Activated CD4-positive, CD25-positive, alpha-beta regulatory T cell treated with anti-CD3 and anti-CD28 coated beads, Interleukin-2, amount 50 U/mL, for 24 hours (primary cell): ENCODE measurements at places on chromosomes 6 and 20.
A peak's percentile ranks its signal among the peaks of the same experiment; 100 is the strongest.

- no peak for ATAC-seq
These were observed 134.7 kb downstream of the FAM83B start for GRCh38 chr6:54981276-54981609.

DNA sequence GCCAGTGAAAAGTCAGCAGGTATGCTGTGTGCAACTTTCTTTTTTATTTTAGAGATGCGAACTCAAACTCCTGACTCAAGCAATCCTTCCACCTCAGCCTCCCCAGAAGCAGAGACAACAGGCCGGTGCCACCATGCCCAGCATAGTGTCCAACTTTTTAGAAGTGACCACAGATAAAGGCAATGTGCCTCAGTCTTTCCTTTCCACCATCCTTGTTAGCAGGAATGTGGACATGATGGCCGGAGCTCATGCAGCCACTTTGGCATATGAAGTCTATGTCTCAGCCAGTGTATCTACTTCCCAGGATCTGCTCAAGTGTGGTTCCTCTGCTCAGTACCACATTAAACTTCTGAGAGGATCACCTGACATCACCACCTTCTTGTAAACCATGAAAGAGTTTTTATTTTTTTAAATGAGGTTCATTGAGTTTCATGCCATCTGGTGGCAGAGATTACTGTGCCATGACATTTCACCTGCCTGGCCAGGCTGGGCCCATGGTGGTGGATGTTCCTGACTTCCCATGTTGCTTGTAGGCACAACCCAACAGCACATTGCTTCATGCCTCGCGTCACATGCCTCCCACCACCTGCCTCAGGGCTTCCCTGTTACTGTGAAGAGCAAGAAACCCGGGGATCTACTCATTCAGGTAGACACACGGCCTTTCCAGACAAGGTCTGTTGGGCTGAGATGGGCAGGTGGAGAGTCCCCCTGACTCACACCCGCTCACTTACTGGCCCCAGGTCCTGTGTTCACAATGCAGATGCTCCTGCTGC is 216.5 kb downstream of the LY86 start:
- ATAC-seq, result no peak

- no peak for ATAC-seq
These were observed 6.5 kb upstream of the BMP6 start for GRCh38 chr6:7719364-7719850.

DNA sequence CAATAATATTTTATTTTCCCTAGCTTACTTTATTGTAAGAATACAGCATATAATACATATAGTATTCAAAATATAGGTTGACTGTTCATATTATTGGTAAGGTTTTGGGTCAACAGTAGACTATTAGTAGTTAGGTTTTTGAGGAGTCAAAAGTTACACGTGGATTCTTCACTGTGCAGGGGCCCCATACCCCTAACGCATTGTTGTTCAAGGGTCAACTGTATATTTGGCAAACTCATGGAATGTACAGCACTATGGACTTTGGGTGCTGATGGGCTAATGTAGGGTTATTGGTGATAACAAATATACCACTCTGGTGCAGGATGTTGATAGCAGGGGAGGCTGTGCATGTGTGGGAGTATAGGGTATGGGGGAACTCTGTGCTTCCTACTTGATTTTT is 397.2 kb downstream of the BCKDHB start:
- no peak for ATAC-seq

- ATAC-seq, result peak; percentile 55
These were observed 32.3 kb downstream of the TULP4 start for GRCh38 chr6:158344534-158344933.

DNA sequence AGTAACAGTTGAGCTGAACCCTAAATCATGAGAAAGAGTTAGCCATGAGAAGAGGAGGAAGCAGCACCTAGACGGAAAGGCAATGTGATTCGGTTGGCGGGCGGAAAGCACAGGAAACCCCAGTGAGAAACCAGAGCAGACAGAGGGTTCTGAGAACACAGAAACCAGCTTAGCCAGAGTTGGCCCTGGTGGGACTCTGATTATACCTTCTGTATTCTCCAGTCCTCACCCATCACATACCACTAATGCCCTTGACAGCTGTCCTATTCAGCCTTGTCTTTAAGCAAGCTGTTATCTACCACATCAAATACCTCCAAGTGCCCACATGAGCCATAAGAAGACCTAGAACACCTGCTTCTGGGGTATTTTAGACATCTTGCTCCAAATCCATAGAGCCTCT is 58.9 kb upstream of the LRRC1 start:
- ATAC-seq, result no peak

DNA sequence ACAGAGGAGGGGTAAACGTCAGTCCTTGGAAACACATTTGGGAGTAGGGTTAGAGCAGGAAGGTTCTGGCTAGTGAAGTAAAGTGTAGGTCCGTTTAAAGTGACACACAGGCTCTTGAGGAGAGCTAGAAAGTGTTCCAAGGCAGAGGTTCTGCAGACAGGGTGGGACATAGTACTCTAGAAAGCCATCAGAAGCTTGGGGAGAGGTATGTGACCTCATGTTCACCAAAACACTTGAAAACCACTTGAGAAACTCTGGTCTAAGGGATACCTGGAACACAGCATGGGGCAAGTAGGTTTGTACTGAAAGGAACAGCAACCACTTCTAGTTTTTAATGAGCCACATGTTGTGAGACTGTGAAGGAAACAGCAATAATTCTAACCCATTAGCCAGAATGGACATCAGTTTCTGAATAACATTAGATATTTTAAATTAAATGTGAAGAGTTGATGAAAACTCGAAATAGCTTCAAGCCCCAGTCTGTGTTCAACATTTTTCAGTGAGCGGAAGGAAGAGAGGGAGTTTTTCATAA is 49.0 kb downstream of the SOBP start:
- no peak for ATAC-seq

- no peak for ATAC-seq
These were observed 35.9 kb downstream of the ATP9A start for GRCh38 chr20:51732096-51732791.

DNA sequence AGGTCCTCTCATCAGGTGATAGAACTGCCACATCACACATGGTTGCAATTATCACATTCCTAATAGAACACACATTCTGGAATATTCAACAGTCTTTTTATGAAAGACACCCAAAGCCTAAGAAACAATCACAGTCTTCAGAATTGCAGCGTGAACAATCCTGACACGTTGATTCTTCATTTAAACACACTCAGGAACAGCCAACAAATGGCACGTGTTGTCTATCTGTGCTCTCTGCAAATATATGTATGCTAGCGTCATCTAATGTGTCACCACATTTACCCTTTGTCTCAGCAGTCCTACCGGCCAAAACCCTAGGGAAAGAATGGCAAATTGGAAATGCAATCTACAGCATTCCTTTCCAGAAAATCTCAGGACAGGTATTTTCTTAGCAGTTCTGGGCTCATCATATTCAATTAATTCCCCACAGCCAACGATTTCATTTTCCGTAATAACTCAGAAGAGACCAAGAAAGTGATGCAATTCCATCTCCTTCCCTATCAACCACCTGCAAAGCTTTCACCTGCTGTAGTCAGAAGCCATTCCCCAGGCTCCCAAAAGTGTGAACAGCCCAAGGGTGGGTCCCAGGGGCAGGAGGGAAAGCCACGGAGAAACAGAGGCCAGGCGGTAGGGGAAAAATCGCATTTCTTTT is 280.3 kb upstream of the JARID2 start:
- no peak for ATAC-seq

DNA sequence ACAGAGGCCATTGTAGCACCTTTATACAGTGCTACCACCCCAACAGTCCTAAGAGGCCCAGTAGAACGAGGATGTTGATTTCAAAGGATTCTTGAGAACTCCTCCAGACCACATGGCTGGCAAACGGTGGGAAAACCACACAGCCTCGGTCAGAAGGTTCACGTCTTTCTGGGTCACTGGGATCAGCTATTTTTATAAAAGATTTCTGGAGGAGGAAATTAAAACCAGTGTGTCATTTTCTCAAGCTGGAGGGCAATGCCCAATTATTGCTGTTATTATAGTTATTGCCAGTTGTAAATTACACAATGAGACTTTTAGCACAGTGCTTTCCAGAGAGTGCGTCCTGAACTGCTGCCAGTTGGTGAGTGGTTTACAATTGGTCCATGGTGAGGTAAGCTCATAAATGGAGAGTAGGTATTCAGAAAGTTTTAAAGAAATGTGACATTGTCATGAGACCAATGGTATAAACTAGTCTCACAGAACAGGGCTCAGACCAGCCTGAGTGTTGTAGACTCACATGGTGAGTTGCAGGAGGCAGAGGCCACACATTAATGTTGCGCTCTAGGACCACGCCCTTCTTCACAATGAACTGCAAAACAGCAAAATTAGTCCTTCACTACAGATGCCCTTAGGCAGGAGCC is 8.4 kb upstream of the PPP1R14C start:
- ATAC-seq, result no peak
